Stimulated activated CD8-positive, alpha-beta memory T cell treated with anti-CD3 and anti-CD28 coated beads, Interleukin-2, amount 100 ng/mL, for 1 hour (primary cell): ENCODE measurements at places on chromosomes 2 and 18.

- DNase-seq: no peak
Observed at GRCh38 chr18:48418539-48419276, 9.5 kb upstream of the ZBTB7C start.

- no peak for DNase-seq
Observed at GRCh38 chr18:23121133-23121532, 14.2 kb upstream of the CABLES1 start.

DNA sequence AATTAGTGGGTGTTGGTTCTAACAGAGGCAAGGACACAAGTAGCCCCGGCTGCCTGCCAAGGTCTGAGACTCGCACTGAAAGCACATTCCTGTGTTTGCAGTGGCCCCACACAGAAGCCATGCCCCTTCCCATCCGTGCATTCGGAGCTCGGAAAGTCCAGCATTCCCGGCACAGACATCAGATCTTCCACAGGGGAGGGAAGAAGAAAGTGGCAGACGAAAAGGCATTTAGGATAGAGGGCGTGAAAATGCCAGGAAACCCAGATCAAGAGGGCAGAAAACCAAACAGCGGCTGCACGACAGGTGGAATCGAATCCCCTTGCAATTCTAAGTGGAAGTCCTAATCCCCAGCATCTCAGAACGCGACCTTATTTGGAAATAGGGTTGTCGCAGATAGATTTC lies 105.5 kb upstream of the ASB18 start:
- no peak for DNase-seq

DNA sequence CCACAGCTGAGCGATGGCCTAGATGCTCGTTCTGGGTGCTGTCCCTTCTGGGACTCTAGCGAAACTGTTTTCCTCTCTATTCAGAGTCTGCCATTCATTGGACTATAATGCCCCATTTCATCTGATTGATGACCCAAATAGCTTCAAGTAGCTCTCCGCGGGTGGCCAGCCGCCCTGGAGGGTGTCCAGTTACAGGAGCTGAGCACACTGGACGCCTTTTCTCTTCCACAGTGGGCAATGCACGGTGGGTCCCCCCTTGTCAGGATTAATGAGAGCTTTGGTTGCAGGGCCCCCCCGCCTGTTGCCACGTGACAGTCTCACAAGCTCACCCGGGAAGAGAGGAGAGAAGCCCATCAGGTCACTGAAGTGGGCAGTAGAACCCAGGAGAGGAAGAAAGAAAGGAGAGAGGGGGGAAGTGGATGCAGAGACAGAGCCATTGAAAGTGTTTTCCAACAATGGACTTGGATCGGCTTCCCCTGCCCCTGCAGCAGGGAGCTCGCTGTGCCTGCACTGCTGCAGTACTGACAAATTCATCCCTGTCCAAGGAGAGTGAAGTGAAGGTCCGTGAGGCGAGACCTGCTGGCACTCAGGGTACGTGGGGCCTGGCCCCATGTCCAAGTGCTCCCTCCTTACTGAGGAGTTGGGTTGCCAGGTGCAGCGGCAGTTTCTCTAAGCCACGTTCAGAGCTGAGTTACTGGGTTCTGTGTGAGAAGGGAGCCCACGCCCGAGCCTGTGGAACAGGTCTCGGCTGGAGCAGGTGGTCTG lies 44.8 kb downstream of the DIPK1C start:
- no peak for DNase-seq

DNA sequence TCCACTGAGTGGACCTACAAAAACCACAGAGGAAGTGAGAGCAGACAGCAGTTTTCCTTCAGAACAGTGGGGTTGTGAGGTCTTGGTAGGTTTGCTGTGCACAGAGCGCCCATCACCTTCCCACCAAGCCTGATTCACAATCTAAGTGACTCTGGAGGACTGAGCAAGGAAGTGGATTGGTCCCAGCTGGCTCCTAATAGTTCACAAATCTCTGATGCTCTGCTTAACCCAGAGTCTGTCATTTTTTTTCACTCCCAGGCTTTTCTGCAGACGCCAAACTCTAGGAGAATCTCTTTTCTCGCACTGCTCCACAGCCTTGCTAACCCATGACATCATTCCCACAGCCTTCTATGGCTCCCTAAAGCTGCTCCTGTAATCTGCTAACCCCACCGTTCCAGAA lies 280.4 kb downstream of the C1D start:
- no peak for DNase-seq

- no peak for DNase-seq
Observed at GRCh38 chr18:48611785-48612480, 73.1 kb downstream of the CTIF start.

DNA sequence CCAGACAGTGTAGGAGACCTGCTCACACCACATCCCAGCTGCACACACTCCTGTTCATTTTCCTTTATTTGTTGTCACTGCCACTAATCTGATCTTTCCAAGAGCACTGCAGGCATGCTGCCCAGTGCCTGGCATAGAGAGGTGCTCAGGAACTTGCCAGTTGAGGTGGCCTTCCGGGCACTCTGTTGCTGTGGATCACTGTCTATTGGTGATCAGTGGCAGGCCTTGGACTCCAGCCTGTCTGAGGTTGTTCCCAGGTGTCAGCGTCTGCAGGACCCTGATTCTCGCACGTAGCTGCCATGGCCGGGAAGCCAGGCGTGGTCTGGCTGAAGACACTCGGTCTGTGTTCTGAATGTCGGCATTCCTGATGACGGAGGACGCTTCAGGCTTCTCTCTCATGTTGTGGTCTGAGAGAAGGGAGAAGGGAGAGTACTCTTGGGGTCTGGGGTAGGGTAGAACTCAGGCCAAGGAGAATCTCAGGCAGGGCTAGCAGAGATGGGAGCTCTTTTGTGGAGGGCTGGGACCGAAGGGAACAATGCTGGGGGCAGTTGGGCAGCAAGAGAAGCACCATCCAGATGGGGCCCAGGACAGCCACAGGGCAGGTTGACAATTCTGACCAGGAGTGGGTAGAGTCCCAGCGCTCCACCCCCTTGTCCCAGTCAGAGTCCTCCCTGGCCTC lies 240.9 kb downstream of the MYCN start:
- no peak for DNase-seq

DNA sequence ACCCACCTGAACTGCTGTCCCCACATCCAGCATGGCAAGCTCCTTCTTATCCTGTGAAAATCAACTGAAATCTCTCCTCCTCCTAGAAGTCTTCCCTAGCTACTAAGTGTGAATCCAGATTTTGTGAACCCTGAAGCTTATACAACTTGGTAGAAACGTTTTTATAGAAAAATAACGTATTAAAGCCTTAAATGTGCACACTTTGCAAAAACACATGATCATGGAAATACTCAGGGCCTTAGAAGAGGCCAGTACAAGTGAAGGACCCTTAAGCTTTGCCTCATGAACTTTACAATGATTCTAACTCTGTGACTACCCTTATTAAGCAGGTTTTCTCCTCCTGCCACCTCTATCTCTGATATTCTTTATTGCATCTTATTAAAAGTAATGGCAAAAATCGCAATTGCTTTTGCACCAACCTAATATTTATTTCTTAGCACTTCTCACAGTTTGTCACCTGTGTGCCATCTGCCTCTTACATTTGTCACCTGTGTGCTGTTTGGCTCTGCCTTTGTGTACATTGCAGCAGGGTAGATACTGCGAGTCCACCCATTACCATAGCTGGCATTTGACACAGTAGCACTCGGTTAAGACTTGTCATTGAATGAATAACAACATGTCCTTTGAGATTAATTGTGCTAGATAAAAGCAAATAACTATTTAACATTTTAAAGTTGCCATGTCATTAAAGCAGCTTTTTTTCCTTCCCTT lies 42.2 kb downstream of the FRZB start:
- no peak for DNase-seq

DNA sequence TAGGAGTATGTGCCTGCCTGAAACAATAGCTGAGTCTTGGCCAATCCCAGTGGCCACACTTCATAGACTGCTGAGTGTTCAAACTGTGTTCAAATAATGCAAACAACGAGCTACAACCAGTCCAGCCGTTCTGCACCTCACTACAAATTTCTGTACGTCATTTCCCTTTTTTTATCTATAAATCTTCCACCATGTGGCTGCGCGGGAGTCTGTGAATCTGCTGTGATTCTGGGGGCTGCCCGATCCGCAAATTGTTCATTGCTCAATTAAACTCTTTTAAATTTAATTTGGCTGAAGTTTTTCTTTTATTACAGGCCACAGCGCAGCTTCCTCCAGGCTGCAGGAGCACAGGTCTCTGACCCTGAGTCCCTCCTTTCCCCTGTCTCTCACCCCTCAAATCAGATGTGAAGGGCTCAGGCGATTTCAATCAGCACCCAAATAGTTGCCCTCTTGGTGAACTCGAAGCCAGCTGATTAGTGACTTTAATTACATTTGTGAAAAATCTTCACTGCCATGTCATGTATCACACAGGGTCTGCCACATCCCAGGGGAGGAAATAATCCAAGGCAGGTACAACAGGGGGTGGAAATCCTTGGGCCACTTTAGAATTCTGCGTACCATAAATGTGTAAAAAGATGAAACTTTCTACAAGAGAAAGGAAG lies 145.6 kb downstream of the NDUFA10 start:
- DNase-seq: no peak

DNA sequence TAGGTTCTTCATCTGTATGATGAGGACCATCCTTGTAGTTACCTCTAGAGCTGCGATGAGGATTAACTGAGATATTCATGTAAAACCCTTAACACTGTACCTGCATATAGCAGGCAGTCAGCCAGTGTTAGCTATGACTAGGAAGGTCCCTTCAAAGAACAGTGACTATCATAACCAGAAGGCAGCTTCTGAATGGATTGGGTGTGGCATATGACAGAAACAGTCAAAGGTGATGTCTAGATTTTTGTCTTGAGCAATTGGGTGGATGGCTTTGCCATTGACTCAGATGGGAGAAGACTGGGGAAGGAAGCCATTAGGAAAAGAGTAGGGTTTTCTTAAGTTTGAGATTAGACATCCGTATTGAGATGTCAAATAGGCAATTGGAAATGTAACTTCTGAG lies 15.7 kb downstream of the XDH start:
- no peak for DNase-seq

- DNase-seq: no peak
Observed at GRCh38 chr2:15117409-15118050, 443.6 kb downstream of the NBAS start.

DNA sequence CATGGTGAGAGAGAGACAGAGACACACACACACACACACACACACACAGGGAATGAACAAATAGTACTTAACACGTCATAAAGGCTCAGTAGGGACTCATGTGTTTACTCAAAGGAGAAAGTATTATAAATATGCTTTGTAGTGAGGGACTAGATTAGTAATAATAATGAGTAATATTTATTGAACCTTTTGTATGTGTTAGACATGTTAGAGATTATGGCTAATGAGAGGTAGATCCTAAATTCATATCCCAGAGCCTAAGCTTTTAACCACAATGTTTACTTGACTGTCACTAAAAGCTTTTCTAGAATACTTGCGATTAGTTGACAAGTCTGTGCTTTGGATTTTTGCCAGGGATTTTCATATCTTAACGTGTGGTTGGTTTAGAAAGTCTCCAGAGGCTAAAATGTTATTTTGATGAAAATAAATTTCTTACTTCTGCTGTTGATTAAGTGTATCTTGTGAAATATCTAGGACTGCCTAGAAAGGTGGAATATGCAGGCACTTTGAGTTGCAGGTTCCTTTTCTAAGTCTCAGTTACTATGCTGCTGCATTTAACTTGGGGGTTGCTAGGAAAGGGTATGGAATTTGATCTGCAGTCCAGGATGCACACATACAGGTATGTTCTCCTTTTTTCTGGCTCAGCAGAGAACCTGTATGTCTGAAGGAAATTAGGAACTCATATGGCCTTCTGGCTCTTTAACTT lies 64.5 kb downstream of the UBR3 start:
- DNase-seq: no peak

DNA sequence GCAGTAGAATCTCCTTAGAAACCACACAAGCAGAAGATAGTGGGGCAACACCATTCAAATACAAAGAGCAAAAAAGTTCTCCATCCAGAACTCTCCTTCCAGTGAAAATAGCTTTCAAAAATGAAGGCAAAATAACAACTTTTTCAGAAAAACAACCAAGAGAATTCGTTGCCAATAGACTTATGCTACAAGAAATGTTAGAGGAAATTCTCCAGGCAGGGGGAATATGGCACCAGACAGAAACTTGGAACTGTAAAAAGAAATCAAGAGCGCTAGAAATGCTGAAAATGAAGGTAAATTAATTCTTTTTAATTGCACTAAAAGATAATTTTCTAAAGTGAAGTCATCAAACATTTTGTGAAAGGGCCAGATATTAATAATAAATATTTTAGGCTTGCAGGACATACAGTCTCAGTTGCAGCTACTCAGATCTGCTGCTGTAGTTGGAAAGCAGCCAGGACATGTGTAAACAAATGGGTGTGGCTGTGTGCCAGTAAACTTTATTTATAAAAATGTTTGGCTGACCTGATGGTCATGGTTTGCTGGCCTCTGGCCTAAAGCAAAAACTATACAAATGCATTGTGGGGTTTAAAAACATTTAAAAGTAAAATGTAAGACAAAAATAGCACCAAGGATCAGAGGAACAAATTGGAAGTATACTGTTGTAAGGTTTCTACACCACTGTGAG lies 73.7 kb upstream of the TGFA start:
- no peak for DNase-seq

DNA sequence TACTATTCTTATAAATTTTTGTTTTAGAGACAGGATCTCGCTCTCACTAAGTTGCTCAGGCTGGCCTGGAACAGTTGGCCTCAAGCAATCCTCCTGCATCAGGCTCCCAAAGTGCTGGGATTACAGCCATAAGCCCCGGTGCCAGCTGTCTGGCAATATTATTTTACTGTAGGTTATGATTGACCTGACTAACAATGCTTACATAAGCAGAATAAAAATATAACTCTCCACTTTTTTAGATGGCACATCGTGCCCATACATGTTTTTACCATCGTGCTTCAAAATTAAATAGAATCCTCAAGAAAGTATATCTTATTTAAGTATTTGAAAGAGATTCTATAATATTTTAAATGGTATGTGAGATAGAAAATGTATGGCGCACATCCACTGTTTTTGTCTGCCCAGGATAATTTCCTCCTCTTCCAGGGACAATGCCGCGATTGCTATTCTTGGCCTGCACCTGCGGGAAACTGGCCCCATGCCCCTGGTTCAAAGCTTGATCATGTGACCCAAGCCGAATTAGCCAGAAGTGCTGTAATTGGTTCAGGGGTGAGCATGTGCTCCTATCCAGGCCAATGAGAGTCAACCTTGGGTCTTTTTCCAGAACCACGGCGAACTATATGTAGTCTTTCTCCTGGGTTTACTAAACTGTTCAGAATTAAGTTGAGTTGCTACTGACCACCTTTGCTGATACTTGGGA lies 38.3 kb upstream of the GREB1L start:
- no peak for DNase-seq

GRCh38 chr2:120715353-120715752 lies 20.3 kb upstream of the GLI2 start:
- DNase-seq: no peak

DNA sequence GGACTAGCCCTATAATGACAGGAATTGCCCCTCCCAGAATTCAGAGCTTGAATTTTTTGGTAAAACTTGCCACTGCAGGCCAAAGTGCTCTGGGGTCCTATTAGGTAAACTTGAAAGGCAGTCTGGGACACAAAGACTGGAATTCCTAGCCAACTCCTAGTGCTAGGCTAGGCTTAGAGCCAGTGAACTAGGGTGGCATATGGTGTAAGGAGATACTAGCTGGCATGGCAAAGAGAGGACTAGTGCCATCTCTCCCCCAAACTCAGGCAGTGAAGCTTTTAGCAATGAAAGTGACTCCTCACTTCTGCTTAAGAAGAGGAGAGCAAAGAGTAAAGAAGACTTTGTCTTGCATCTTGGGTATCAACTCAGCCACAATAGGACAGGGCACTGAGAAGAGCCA lies 410.5 kb upstream of the CNTNAP5 start:
- DNase-seq: no peak
